ENCODE measurements at places on chromosomes 5 and 9.

- no peak for DNase-seq
Measured at GRCh38 chr5:140443-140829, 48.5 kb downstream of the PLEKHG4B start.

DNA sequence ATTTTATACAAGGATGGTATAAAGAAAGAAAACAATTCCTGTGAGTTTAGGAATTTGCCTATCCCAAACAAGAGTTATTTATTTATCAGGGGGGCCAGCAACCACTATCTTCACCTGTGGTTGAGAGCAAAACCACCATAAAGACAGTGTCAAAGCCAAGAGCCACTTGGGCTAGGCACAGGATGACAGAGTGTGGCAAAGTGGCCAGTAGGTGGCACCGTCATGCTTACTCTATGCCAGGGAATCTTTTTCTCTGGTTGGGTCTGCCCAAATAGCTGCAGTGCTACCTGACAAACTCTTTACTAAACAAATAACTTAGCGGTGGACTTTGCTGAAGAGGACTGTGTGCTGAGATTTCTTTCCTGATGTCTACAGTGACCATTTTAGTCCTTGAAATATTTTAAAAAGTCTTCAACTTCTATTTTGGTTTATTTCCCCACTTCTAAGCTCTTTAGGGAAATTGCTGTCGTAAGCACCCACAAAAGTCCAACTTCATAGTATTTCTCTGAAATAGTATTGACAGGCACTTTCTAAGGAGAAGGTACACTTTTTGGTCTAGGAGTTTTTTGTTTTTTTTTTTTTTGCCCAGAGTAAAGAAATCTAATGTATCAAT, 285.0 kb downstream of the RFX3 start:
- DNase-seq: peak; percentile 81

DNA sequence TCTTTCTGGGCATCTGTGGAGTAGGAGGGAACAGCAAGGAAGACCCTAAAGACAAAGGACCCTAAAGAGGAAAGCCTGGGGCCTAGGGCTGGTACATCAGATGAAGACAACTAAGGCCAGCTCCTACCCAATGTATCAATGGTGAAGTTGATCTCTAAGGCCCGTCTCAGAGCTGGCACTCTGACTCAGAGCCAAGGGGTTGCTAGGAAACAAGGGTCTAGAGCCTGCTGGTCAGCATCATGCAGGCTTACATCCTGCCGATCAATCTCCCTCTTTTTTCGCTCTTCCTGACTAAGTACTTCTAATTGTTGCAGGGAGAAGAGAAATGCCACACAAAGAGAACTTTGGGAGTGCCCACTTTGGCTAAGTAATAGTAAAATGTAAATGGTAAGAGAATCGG, 26.2 kb downstream of the TRIM32 start:
- DNase-seq: no peak

- DNase-seq: no peak
Measured at GRCh38 chr5:179919487-179920060, 11.9 kb upstream of the TBC1D9B start.

DNA sequence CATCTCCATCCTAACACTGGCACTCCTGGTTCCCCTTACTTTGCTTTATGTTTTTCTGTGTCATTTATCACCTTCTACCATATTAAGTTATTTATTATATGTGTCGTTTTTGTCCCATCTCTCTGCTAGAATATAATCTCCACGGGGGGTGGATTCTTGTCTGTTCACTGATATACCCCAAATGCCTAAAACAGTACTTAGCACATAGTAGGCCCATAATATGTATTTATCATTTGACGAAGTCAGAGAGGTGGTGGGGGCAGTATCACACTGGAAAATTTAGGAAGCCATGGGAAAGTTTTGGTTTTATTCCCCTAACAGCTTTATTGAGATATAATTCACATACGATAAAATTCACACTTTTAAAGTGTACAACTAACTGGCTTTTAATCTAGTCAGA, 14.4 kb downstream of the ZCCHC9 start:
- DNase-seq: no peak

DNA sequence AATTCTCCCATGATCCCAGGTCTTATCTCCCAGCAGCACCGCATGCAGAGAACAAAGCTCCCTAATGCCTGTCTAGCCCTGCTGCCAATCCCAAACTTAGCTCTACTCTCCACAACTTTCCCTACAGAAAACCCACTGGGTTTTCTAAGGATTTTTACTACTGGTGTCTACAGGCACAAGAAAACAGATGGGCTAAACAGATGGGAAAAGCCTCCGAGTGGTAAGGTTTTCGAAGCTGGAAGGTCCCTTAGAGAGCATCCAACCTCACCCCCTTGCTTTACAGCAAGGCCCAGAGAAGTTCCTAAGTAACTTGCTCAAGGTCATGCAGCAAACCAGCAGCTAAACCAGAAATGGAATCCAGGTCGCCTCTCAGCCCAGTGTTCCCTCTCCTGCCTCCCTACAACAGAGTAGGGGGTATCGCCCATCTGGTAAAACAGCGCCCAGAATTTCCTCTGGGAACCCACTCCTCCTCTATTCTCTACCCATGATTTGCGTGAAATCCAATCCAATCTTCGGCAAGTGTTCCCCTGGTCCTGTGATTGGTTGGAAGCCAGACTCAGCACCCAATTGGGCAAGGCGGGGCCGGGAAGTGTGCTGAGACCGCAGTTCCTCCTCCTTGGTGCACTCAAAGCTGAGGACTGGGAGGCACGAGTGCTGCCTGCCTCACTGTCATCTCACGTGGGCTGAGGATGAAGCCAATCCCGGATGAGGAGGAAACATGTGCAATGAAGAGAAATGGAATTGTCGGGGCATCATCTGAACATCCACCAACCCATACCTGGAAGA, 20.8 kb downstream of the CPLX2 start:
- no peak for DNase-seq

DNA sequence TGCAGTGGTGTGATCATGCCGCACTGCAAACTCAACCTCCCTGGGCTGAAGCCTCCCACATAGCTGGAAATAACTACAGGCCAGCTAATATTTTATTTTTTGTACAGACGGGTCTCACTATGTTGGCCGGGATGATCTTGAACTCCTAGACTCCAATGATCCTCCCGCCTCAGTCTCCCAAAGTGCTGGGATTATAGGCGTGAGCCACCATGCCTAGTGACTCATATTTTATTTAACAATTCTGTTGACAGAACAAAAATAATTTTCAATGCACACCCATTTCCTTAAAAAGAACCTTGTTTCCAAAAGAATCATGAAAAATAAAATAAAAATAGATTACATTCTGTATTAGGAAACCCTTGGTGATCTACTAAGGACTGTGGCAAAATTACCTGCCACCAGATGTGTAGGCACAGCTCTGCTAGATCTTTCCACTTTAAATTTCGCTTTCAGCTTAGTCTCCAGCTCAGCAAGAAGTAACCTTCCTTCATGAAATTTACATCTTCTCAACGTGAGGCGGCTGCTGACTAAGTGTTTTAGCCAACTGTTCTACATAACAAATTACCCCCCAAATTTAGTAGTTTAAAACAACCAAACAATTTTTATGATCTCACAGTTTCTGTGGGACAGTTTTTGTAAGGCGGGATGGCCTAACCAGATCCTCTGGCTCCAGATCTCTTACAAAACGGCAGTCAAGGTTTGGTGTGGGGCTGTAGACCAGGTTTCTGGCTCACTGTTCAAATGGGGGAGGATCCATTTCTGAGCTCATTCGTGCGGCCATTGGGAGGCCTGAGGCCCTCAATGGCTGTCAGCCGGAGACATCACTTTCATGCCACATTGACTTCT, 32.6 kb upstream of the GOLPH3 start:
- no peak for DNase-seq

DNA sequence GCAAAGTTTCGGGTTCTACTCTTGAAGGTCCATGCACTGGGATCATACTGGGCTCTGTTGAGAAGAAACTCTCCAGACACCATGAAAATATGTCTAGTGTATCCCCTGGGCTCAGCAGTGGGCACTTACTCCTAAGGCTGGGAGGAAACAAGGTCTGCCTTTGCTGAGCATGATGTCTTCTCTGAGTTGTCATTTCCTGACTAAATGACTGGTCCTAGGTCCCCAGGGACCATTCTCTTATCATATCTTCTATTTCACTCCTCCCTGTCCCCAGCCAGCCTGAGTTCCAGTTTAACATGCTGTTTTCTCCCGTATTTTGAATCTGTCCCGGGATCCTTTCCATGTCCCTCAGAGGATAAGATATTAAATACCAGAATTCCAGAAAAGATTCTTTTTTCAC, 225.4 kb downstream of the MTRR start:
- no peak for DNase-seq

- DNase-seq: no peak
Measured at GRCh38 chr5:171904886-171905285, 101.6 kb downstream of the FBXW11 start.

GRCh38 chr9:5879419-5880181, 11.1 kb upstream of the MLANA start:
- no peak for DNase-seq

DNA sequence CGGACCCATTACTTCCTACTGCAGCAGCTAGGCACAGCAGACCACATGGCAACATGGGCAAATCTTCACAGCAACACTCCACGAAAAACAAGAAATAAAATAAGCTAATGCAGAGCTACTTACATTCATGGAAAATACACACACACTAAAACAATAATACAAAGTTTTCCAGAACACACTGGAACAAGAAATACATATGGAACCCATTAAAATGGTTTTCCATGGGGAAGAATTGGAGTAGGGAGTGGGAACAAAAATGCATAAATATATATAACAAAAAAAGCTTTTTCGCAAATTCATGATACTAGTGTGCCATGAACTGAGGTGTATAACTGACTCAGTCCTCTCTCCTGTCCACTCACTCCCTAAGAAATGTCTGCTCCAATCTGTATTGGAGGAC, 8.3 kb downstream of the ADAMTS12 start:
- no peak for DNase-seq

GRCh38 chr9:33288828-33289483, 1.4 kb upstream of the NFX1 start:
- no peak for DNase-seq

DNA sequence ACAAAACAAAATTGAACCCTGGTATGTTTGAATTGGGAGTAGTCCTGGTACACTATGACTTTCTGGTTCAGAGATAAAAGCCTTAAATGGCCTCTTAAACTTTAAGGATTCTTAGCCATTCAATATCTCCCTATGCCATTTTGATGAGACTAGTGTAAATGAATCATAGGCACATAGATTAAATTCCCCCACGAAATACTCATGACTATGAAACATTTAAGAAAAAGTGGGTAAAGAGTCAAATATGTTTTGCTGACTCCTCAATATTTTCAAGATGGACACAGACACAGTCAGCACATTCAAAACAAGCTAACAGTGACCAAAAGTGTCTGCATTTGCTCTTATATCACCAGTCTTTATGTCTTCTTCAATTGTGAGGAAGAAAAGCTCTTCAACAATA, 278.3 kb downstream of the PDE4D start:
- DNase-seq: no peak

- DNase-seq: no peak
Measured at GRCh38 chr5:10584714-10585517, 21.0 kb downstream of the ANKRD33B start.

DNA sequence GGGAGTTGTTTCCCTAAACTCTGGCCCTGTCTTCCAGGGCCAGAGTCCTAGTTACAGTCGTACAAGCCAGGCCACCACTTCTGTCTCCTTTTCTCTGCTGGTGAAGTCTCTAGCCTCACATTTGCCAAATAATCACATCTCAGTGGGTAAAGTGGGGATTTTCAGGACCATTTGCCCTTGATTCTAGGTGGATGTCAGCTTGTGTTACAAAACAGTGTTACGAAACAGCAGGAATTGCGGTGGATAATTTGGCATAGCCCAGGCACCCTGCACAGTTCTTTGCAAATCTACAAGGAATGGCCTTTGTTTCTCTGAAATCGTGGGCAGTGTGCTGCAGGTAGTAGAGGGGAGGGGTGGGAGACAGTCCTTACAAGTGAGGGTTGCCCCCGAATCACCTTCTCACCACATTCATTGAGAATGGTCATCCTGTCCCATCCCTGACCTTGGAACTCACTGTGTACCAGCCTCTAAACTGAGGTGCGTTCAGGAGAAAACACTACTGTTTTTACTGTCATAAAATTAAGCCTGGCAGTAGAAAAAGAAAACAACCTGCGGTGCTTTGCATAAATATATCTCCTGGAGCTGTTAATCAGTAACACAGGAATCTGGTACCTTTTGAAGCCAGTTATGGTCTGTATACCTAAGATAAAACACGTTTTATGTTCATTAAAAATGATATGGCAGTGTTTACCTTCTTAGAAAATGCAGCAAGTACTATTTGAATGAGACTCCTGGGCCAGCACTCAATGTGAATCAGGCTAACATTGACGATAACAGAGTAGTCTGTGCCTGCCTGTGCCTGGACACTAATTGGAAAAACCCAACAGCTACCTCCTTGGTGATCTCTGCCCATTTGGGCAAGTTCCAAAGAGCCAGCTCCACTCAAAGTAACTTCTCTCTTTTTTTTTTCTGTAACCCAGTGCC, 44.3 kb downstream of the CYSTM1 start:
- peak; percentile 90 for DNase-seq

DNA sequence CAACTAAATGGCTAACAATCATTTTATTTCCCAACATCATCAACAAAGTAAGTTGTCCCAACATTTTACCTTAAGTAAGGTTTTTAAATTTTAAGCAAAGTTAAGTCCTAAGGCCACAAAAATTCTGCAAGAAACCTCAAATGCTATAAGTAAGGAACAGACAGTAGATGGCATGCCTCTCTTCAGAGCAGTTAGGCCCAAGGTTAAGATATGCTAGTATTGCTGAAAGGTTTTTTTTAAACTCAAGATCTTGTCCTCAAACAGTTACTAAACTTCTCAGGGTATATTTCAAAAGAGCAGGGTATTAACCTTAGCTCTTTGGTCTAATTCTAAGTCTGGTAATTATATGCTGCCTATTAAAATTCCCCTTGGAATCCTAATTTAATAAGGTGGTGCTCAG, 35.1 kb downstream of the PJA2 start:
- no peak for DNase-seq

DNA sequence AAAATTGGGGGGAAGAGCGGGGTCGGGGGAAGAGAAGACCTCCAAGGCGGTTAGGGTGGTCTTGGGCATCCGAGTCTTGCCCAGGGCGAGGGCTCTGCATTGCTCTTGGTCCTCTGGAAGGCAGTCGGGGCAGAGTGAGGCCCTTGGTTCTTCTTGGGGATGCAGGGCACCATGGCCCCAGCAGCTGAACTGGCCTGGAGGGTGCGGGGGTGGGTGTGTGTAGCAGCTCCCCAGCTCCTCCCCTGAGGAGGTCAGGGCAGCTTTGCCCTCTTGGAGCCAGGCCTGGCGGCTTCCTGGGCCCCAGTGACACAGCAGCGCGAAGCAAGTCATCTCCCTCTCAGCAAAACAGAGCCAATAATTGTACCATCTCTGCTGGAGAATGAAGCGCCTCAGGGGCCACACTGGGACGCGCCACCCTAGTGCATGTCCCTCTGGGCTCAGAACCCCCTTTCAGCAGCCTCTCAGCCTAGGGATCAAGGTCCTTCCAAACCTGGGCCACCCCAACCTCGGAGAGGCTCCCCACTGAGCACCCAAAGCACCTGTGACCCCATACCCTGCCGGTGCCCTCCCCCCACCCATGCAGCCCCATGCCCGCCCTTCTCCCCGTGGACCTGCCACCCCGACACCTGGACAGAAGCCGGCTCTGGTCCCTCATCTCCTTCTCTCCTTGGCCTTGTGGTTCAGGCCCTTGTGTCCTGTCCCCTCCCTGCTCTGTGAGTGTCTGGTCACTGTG, 10.4 kb upstream of the RXRA start:
- DNase-seq: no peak

- no peak for DNase-seq
Measured at GRCh38 chr9:17520268-17521064, 58.4 kb upstream of the SH3GL2 start.

GRCh38 chr5:93219641-93220145, 361.3 kb downstream of the NR2F1-AS1 start:
- no peak for DNase-seq
